GM23248 (cell line): ENCODE measurements at places on chromosomes 6 and 20. TPM values are rescaled to one million over a fixed set of nuclear protein-coding genes. Genes with fewer than 3 reads are reported as not detected.

Gene ULBP3
- 10.1 and 12.6 TPM in 2 replicates for total RNA-seq

Gene DEF6
- total RNA-seq: 2.6 and 4.9 TPM in 2 replicates

Gene RNGTT
- 15.0 and 21.5 TPM in 2 replicates for total RNA-seq

Gene GGTLC1
- total RNA-seq: not detected in 2 replicates

Gene RPRD1B
- 13.5 and 19.6 TPM in 2 replicates for total RNA-seq

Gene RIMS4
- 0.22 TPM in 1 of 2 replicates, not detected in the other for total RNA-seq

Gene KIF6
- total RNA-seq: 0.22 and 0.51 TPM in 2 replicates

Gene CDH26
- total RNA-seq: not detected in 2 replicates

Gene SLC17A3
- total RNA-seq: not detected in 2 replicates

GRCh38 chr6:149026530-149026942, 279.7 kb downstream of the UST start:
- peak; percentile 94 for DNase-seq

DNA sequence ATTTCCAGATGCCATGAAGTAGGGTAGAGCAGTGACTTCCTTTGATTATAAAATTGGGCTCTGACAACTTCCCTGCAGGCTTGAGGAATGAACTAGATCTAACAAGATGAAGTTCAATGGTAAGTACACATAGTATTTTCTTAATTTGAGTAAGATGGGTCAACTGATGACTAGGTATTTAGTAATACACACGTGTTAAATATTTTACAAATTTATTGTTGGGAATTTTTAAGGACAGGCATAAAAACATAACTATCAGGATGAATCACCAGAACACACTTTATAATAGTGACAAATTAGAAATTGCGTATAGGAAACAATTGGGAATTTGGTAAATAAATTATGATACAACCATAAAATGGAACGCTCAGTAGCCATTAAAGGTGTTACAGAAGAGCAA, 762.4 kb upstream of the SLC35B3 start:
- no peak for DNase-seq

- DNase-seq: peak; percentile 61
Measured at GRCh38 chr6:150006961-150007464, 18.3 kb downstream of the RAET1L start.

DNA sequence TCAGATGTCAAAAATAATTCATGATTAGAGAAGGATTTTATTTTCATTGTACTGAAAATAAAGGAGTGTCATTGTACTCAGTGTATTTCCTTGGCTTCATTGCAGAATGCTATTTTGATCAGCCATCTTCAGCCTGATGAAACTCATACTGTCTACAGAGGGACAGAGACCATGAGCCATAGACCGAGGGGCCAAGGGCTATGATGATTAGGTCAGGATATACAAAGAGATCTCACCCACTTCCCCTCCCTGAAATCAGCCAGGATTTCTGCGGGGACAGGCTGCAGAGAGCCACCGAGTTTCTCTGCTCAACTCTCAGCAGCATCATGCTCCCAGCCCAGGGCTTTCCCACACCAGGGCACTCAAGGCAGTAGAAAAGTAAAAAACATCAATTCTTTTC, 47.0 kb downstream of the ALDH8A1 start:
- DNase-seq: no peak

- DNase-seq: no peak
Measured at GRCh38 chr20:47573559-47573958, 71.9 kb downstream of the NCOA3 start.

GRCh38 chr20:37384683-37385174, 38.8 kb downstream of the SRC start:
- peak; percentile 83 for DNase-seq

DNA sequence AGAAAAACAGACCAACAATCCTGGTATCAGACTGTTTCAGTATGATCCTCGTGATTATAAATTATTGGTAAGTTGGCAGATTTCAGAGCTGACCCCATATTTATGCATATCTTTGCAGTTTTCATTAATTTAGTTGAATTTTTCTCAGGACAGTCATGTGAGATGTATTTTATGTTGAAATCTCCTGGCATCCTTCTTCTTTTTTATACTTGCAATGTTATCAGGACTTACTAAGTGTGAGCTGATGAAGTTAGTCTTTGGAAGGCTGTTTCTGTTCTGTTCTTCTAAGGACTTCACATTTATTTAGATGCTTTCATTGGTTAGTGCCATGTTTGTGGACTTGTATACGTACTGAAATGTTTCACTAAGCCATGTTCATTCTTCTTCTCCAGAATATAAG, 17.2 kb downstream of the SMPDL3A start:
- DNase-seq: peak; percentile 34

- DNase-seq: no peak
Measured at GRCh38 chr6:26600759-26601158, 4.0 kb downstream of the ABT1 start.

DNA sequence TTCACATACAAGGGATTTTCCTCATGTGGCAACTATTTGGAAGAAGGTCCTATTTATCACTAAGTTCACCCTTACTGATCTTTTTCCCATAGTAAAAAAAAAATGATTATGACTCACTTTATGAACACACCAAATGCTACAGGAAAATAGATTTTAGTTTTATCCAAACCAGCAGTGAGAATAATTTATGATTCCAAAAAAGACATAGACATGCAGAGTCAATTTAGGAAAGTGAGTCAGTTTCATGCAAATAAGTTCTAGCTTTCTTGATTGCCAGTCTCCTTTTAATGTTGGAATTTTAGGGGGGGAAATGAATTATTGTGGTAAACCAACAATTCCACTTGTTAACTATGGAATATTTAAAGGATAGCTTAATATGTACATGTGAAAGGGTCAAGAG, 64.0 kb upstream of the RNF146 start:
- peak; percentile 36 for DNase-seq

DNA sequence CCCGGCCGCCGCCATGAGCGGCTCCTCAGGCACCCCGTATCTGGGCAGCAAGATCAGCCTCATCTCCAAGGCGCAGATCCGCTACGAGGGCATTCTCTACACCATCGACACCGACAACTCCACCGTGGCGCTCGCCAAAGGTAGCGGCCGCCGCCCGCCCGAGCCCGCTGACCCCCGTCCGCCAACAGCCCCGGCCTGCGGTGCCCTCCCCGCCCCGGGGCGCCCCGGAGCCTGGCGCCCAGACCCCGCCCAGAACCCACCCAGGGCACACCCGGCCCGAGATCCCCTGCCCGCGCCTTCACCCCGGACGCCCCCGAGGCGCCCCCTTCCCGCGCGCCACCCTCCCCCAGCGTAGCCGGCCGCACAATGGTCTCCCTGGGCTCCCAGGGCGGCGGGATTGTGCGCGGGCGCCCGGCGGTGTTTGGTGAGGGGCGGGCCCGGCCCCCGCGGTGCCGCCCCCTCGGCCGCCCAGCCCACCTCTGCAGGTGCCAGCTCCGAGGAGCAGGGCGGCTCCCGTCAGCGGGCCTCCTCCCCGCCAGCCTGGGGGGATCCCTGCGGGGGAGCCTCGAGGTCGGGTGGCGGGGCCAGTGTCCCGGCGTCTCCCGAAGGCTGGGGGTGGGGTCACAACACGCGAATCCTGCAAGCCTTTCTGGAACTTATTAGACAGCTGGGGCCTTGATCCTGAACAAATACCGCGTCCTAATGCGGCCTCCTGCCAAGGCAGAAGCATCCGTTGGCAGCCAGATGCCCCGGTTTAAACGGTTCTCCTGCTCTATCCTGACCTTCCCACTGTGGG, 577 bp downstream of the LSM14B start:
- DNase-seq: peak; percentile 69

GRCh38 chr20:36744764-36745191, 1.1 kb downstream of the NDRG3 start:
- DNase-seq: peak; percentile 79

DNA sequence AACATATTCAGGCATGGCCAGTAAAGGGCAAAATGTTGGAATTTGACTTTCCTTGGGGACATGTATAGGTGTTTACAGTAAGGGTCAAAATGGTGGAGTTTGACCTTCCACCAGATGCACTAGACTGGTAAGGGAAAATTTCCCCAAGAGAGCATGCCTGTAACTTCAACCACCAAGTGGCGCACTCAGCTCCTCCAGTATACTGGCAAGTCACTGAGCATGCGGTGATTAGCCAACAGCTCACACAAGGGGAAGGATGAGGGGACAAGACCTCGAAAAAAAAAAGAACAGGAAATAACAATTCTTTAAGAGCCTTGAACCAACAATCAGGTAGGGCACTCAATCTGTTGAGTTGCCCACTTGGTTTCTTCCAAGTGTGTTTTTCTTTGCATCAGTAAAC, 140.9 kb downstream of the EYS start:
- no peak for DNase-seq

DNA sequence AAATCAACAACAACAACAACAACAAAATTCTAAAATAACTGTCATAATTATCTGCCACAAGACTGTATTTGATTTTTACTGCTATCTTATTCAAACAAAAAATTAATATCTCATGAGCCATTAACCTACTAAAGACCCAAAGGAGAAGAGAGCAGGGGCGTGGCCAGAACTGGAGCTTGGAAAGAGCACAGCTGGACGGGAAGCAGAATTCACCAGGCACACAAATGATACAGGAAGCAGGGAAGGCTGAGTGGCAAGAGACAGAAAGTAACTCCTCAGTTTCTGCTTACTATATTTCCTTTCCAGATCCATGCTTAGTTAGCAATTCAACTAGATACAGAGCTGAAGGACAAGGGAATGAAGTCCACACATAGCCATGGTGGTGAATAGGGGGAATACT, 54.4 kb downstream of the FKBP5 start:
- peak; percentile 2 for DNase-seq

DNA sequence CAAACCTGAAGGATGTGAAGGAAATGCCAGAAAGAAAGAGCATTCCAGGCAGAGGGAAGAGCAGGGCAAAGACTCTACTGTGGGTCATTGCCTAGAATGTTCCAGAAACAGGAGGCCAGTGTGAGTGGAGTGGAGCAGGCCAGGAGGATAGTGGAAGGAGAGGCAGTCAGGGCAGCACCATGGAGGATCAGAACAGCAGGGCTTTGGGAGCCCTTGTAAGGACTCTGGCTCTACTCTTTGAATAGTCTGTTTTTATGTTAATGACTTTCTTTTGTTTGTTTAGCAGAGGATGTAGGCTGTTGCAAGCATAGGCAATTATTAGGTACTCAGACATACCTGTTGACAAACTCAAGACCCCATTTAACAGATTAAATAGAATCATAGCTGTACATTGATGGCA, 23.6 kb upstream of the FBXL4 start:
- DNase-seq: no peak
